NCI-H774 (cell line): ENCODE measurements at places on chromosomes 5 and 9.

- peak; percentile 56 for DNase-seq
Observed at GRCh38 chr9:137286975-137287383, 9.5 kb downstream of the TOR4A start.

GRCh38 chr9:114694146-114694545 is 12.2 kb upstream of the TEX48 start:
- DNase-seq: no peak

GRCh38 chr9:129033216-129033615 is 3.2 kb upstream of the MIGA2 start:
- DNase-seq: no peak

- DNase-seq: peak; percentile 8
Observed at GRCh38 chr9:97176206-97176605, 131.3 kb upstream of the CCDC180 start.

- DNase-seq: no peak
Observed at GRCh38 chr5:96087939-96088338, 126.3 kb upstream of the ELL2 start.

DNA sequence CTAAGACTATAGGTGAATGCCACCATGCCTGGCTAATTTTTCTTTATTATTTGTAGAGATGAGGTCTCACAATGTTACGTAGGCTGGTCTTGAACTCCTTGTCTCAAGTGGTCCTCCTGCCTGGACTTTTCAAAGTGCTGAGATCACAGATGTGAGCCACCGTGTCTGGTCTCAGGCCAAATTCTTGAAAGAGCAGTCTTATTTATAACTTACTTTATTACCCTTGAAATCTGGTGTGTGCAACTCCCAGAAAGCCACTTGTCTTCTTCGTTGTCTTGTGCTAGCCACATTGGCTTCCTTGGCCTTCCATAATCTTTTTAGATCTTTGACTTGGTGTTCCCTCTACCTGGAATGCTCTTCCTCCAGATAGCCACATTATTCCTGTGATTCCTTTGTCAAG is 50.1 kb downstream of the CTNNA1 start:
- DNase-seq: no peak

GRCh38 chr5:43044181-43044914 is 4.2 kb upstream of the ANXA2R start:
- no peak for DNase-seq

- no peak for DNase-seq
Observed at GRCh38 chr9:76417394-76417793, 23.2 kb upstream of the RFK start.

DNA sequence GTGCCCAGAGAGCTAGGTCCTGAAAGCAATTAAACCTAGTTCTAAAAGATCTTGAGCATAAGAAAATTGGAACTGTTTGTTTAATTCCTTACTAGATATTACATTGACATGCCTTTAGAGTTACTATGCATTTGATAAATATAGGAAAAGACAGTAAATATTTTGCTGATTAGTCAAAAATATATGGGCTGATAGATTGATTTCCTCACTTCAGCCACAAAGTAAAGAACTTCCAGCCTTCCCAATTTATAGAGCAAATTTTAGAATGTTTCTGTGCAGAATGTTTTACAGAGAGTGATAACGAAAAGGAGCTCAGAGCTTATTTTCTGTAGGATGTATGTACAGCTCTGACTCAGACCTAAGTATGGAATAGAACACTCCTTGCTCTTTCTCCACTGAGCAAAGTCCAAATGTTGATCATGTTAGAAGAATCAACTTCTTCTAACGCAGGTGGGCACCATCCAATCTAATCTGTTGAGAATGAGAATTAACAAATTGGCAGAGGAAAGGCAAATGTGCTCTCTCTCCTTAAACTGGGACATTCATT is 72.9 kb upstream of the PAM start:
- DNase-seq: no peak

- peak; percentile 21 for DNase-seq
Observed at GRCh38 chr9:3458806-3459475, 66.9 kb downstream of the RFX3 start.

DNA sequence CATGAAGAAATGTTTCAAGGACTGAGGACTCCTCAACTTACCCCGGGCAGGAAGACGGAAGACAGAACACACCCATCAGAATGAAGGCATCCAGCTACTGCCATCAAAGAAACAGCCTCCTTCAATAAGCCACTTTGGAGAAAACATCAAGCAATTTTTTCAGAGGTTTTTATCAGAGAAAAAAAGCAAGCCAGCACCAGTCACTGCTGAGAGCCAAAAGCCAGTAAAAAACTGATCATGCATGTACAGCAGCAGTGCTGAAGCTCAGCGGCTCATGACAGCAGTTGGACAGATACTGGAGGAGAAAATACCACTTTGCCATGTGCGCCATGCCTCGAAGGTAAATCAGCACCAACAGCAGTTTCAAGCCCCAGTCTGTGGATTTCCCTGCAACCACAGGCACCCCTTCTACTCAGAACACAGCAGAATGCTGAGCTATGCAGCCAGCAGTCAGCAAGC is 10.1 kb upstream of the ZNF484 start:
- no peak for DNase-seq

- no peak for DNase-seq
Observed at GRCh38 chr5:3365501-3366215, 230.0 kb upstream of the IRX1 start.

GRCh38 chr9:124764774-124765438 is 6.2 kb downstream of the NR6A1 start:
- DNase-seq: no peak

DNA sequence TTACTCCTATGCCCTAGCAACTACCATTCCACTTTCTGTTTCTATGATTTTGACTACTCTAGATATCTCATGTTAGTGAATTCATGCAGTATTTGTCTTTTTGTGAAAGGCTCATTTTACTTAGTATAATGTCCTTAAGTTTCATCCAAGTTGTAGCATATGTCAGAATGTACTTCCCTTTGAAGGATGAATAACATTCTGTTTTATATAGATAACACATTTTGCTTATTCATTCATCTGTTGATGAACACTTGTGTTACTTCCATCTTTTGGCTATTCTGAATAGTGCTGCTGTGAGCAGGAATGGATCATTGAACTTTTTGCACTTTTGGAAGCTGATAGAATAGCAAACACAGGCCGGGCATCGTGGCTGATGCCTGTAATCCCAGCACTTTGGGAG is 140.2 kb upstream of the MYO10 start:
- no peak for DNase-seq

DNA sequence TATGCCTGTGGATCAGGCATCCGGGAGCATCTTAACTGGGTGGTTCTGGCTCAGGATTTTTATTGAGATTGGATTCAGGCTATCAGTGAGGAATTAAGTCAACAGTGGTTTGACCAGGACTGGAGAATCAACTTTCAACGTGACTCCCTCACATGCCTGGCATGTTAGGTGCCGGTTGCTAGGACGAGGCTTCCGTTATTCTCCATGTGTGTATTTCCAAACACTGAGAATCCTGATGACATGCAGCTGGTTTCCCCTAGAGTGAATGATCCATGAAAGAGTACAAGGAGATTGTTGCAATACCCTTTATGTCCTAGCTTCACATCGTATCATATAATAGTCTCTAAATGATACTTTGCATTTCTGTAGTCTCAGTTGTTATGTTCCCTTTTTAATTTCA is 529.2 kb downstream of the ANXA1 start:
- no peak for DNase-seq

DNA sequence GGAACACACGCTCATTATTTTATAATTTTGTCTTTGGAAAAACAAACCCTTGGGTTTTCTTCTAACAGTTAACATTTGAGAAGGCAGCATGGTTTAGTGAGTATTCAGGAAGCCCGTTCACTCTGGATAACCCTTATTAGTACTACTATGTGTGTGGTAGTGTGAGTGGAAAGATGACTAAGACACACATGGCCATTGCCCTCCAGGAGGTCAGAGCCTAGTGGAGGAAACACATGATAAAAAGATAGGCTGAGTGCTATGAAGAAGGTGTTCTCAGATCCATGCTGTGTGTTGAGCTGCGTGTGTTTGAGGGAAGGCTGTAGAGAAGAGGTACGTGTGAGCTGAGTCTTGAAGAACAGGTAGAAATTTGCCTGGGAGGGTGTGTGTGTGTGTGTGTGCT is 8.4 kb downstream of the C5orf47 start:
- no peak for DNase-seq

GRCh38 chr9:133825555-133826218 is 87.5 kb upstream of the SARDH start:
- DNase-seq: no peak

GRCh38 chr5:179128976-179129375 is 68.8 kb downstream of the ZNF354C start:
- DNase-seq: no peak

- no peak for DNase-seq
Observed at GRCh38 chr9:68923480-68923879, 90.4 kb downstream of the PRKACG start.

DNA sequence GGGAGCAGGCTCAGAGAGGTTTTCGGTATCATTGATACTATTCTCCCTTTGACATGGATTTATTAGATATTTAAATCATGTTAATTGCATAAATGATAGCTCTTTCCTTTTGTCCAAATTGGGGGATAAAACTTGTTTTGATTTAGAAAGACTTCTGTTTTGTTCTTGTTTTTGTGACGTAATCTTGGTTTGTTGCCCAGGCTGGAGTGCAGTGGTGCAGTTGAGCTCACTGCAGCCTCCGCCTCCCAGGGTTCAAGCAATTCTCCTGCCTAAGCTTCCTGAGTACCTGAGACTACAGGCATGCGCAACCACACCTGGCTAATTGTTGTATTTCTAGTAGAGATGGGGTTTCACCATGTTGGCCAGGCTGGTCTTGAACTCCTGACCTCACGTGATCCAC is 7.1 kb downstream of the MAT2B start:
- no peak for DNase-seq

- DNase-seq: no peak
Observed at GRCh38 chr5:80070338-80071056, 35.3 kb downstream of the THBS4 start.

DNA sequence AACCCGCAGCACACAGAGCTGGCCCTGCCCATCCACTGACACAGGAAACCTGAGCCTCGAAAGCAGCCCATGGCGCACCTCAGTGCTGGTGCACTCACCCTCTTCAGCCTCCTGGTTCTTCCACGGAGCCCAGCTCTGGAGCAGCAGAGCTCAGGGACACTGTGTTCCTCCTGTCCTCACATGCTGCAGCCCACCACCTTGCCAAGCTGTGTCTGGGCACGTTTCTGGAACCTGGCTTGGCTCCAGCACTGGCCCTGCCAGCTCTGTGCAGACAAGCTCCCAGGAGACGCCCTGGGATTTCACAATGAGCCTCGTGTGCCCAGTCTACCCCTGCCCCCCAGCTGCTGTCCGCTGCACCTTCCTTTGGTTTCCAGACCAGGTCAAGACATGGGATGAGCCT is 119.5 kb downstream of the SYK start:
- DNase-seq: no peak

- peak; percentile 18 for DNase-seq
Observed at GRCh38 chr5:126656401-126657007, 55.8 kb downstream of the PHAX start.

- DNase-seq: no peak
Observed at GRCh38 chr5:90113108-90113507, 296.4 kb downstream of the CETN3 start.

DNA sequence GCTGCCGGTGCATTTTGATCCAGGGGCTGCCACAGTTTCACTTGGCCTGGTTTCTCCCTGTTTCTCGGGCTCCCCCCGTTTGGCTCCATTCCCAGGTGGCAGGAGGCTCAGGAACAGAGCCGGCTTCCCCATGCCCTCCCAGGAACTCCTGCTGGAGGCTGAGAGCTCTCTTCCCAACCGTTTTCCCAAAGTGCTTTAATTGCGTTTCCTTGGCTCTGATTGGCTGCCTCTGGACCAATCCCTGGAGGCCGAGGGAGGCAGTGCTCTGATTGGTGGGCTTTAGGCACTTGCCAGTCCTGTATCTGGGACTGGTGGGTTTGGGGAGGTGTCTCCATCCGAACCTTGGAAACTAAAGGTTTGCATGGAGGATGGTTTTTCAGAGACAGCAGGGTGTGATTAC is 4.9 kb downstream of the TSPAN17 start:
- no peak for DNase-seq

- no peak for DNase-seq
Observed at GRCh38 chr5:24226479-24226878, 418.3 kb downstream of the CDH10 start.

- DNase-seq: no peak
Observed at GRCh38 chr9:124789531-124789930, 12.6 kb downstream of the OLFML2A start.

- DNase-seq: no peak
Observed at GRCh38 chr9:96067600-96067999, 192.1 kb downstream of the ERCC6L2 start.

- DNase-seq: no peak
Observed at GRCh38 chr9:81080185-81080584, 609.2 kb downstream of the TLE1 start.

DNA sequence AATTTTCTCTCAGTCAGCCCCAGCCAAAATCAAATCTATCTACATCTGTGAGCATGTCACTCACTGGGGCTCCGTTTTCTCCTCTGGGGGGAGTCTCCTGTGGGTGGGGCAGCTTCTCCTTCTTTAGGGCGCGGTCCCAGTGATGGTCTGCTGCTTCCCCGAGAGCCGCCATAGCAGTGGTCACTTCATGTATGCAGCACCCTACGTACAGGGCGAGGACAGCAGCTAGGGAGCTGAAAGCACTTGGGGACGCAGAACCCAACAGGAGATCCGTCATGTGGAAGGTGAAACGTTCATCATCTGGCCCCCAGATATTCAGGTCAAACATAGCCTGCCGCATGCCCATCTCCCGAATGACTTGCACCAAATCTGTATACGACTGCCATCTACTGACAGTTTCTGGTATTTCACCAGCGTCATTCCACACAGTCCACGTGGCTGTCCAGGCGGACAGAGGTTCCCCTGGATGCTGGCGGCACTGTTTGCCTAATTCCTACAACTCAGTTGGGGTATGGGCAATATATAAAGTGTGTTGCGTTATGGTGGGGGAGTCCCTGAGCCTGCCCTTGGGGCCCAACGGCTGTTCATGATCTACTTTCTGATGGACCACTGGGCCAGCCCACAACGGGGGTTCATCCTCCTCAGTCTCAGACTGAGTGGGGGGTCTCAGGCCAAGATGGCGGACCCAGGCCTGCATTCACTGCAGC is 795.0 kb downstream of the EFNA5 start:
- no peak for DNase-seq

- no peak for DNase-seq
Observed at GRCh38 chr5:67104859-67105258, 91.7 kb downstream of the CD180 start.
